ENCODE measurements at places on chromosomes 6 and 20.

DNA sequence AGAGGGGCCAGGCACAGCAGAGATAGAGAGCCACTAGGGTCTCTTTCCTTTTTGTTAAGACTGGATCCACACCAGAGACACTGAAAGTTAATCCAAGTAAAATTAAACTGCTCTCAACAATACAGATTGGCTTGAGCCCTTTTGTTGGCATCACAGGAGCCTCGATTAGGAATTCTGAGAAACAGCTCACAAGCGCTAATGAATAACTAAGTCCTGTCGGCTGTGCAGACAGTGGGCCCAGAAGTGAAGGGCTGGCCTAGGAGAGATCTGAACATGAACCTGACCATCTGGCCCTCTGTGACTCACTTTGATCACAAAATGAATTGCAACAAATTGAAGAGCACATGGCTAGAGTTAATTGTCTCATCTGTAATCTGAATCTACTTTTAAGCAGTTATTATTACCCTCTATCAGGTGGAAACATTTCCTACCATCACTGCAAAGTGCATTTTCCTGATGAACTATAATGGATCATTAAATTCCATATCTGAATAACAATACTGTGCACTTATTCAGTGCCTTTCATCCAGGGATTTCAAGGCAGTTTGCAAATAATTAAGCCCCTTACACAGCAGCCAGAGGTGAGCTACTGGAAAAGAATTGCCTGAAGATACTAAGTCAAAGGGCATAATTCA, 3.2 kb downstream of the BACH2 start:
- no peak for DNase-seq

GRCh38 chr6:34593701-34594100, 37.6 kb upstream of the SPDEF start:
- DNase-seq, result no peak

- DNase-seq, result no peak
Observed at GRCh38 chr6:25279748-25280343, 672 bp downstream of the CARMIL1 start.

DNA sequence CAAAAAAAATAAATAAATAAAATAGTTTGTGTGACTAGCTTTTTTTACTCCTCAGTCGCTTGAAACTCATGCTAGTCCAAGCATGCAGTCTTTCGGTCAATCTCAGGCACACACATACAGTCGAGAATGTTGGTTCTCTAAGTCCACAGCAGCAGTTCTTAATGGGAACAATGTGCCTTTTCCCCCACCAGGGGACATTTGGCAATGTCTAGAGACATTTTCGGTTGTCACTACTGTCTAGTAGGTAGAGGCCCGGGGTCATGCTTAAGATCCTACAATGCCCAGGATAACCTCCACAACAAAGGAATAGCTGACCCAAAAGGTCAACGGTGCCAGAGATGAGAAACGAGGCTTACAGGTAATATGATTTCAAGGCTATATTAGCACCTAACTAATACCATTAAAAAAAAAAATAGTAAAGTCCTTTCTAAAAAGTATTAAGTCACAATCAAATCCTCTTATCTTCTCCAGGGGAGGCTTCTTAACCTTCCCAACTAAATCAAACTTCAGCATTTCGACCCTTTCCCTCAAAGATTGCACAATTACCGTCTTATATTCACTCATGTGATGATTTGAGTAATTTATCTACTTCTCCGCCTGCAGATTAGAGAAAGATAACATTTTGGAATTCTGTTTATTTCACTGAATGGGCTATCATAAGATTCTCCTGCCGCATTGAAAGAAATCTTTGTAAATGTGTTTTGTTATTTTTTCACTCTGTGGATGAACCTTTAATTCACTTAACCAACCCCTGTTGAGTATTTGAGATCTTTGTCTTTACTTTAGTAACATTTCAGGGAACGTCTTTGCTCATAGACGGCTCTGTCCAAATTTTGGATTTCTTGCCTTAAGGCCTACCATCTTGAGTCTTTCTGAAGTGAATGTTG, 8.1 kb upstream of the SALL4 start:
- no peak for DNase-seq

- no peak for DNase-seq
Observed at GRCh38 chr6:53044572-53044971, 20.6 kb upstream of the FBXO9 start.

DNA sequence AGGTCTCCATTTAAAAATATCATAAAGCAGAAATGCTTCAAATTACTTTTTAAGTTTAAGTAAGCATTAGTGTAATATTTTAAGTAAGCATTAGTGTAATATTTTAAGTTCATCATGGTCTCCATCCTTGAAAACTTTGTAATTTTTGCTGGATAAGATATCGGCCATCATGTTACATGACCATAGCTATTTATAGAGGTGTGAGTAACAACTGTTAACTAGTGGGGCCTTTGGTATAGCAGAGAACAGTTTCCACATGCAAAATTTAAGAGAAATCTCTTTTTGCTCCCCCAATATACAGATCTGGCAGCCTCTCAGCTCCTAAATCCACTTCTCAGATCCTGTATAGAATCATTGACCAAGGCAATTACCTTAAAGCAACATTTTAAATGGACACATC, 468 bp downstream of the TRDN start:
- DNase-seq, result no peak

DNA sequence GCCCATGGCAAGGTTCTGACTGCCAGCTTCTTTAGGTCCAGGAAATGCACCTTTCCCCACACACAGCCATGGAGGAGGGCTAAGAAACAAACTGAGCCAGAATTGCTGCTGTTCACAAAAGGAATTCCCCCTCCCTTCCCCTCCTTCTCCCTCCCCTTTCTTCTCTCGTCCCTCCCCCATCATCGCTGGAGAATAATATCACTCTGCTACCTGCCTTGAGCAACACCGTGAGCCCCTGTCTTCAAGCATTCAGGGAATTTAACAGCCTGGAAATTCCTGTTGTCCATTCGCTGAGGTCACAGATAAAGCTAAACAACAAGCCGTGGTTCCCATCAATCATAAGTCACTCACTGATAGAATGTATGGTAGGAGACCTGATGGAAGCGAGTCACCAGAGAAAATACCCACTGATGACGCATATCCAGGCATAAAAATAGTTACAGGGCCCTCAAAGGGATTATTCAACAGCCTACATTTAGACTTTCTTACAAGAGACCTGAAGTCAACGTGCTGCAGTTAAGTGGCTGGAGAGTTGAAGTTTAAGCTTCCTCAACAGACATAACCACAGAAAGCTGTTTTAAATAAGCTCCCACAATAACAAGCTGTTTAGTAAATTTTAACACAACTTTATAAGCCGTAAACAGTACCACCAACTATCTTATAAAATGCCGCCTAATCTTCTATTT, 59.7 kb downstream of the HIVEP2 start:
- DNase-seq, result peak; percentile 98

DNA sequence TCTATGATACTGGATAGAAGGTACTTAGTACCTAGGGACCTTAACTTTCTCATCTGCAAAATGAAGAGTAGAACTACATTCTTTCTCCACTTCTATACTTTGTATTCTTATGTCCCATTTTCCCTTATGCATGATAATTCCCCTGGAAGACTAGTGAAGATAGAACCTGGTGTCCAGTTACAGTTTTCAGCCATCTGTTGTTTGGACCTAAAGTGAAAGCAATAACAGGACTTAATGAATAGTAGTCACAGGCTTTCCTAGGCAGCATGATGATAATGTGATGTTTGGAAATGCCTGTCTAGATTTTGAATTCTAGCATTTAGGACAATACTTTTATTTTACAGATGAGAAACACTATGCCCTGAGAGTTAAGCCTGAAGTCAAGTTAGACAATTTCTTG, 153.8 kb downstream of the RIMS1 start:
- peak; percentile 10 for DNase-seq

DNA sequence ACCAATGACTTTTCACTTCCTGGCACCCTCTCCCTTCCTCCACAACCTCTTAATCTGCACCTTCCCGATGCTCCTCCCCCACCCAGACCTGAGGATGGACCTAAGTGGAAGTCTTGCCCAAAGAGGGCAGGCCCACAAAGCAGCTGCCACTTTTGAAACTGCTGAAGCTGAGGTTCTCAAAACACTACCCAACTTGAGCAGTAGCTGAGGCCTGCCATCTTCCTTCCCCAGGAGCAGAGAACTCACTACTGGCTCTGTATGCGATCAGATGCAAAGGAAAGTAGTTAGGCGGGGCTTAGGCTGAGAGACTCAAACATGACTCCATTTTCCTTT, 1.5 kb downstream of the HM13 start:
- DNase-seq, result no peak

GRCh38 chr6:82415820-82416219, 52.2 kb downstream of the TPBG start:
- DNase-seq, result peak; percentile 9

DNA sequence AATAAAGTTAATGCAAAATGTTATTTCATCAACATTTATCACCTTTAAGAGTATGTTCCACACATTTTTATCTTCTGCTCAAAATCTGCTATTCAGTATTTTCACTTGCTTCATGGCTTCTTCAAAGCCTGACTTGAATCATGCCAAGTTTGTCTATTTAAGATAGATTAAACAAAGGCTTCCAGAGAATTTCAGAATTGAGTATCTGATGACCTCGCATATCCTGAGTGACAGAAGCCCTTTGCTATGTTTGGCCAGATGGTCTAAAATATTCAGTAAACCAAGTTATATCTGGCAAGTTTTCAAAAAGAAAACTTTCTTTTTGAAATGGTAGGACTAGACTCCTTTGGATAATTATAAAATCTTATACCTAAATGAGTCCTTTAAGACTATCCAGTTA, 348.9 kb upstream of the KCNQ5 start:
- peak; percentile 69 for DNase-seq

DNA sequence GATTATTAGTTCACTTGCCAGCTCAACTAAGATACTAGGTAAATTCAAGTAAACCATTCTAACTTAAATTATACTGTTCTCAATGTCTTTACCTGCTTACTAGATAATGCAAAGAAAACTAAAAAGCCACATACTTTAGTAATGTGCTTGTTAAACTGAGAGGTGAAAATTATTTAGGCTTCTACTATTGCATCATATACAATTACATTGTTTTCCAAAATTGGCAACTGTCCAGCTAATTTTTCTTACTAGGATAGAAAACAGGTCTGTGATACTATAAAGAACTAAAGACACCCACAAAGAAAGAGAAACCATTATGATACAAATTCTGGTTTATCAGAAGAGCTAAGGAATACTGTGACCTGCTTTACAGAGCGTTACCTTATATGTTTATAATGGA, 45.6 kb upstream of the ALDH8A1 start:
- DNase-seq, result no peak
